NCI-H1092 (cell line): ENCODE measurements at places on chromosomes 1 and 21.

- DNase-seq = no peak
Observed at GRCh38 chr1:193799371-193799770, 613.0 kb upstream of the B3GALT2 start.

DNA sequence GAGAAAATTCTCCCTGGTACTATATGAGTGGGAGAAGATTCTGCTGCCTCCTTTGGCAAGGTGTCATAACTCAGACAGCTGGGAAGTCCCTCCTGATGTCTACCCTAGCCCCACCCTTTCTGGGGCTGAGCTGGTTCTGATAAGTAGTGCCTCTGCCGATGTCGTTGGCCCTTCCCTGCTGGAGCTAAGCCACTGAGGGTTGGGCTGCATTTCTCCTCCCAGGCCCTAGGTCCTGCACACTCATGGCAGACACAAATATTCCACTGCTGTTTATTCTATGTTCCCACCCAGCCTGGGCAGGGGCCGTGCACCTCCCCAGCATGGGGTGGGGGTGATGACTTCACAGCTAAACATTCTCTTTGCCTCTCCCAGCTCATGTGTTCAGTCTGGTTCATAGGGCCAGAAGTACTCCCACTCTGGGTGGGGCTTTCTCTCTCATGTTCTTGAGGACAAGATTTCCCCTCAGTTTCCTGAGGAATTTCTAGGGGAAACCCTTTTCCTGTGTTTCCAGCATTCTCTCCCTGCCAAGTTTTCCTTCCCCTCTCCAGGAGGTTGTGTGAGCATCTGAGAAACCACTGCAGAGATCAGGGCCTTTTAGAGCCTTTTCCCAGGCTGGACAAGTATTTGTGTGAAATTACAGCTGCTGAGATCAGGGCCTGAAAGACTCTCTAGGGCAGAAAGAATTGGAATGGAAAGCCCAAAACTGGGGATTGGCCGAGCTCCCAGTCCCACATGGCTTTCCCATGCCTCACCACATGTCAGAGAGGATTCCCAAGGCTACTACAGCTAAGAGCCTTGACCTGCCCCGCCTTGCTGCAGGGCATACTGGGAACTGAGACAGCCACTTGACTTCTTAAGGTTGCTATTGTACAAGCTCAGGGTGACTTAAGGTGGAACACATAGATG lies 66.2 kb downstream of the ATP2B4 start:
- no peak for DNase-seq

DNA sequence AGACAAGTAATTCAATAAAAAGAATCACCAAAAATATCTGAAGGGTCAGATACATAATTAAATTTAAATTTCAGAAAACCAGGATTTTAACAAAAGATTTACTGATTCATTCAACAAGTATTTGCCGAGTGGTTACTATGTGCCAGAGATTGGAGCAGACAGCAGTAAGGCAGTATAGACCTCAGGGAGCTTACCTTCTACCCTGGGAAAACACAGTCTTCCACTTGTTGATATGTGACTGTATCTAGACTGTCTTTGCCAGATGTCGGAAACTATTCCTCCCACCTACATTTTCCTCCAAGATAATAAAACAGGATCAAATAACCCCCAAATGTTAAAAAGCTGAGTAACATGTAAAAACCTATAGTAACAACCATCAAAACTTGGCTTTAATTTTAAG lies 6.2 kb downstream of the HNRNPR start:
- DNase-seq = no peak

GRCh38 chr21:31914472-31914871 lies 41.7 kb downstream of the HUNK start:
- no peak for DNase-seq

DNA sequence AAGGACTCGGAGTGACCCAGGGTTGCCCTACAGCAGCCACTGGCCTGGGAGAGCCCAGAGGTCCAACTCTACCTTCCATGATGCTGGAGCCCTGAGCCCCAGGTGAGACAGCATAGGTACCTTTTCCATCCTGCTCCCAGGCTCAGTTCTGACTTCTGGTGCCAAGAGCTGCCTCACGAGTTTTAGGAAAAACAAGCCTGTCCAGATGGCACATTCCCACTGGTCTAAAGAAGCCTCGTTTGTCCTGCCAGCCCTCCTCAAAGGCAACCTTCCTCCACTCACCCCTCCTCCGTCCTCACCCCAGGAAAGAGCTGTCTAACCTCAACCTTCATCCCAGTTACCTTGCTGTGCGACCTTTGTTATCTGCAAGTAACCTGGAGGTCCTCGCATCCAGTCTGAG lies 53.5 kb upstream of the PRELP start:
- DNase-seq = no peak

DNA sequence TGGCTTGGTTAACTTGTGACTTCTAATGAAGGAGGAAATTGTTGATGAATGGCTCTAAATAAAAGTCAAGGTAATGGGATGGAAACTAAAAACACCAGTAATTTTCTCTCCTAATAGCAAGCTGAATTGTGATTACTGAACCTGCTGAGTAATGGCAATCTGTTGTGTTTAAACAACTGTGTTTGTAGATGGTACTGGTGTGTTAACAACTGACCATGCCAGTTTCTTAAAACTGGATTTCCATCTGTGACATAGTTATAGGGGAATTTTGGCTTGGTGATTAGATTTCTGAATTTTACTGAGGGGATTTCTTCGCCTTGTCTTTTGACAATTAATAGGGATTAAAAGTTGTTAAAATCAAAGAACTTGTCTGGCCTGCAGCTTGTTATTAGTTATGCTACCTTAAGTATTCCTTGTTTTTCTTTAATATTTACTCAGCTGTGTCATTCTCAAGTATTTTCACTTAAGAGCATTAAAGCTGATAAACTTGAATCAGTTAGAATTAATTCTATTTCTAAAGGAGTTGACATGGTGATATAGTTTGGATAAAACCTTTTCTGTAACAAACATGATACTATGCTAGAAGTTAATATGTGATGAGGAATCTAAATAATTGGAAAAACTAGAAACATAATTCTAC lies 7.9 kb upstream of the ERO1B start:
- no peak for DNase-seq

GRCh38 chr1:36796106-36796590 lies 238.2 kb downstream of the GRIK3 start:
- no peak for DNase-seq

DNA sequence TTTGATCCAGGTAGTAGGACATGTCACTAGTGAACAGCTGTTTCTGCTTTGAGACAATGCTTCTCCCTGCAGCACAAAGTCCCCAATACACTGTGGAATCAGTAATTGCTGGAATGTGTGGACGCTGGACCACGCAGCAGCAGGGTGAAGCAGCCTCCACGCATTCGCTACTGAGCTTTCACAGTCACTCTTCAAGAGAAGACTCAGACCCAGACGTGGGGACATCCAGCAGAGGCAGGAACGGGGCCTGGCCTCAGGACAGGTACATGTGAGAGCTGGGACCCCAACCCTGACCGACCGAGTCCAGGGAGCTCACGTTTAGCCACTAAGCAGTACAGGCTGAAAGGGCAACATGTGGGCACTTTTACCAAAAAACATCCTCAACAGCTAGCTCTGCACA lies 34.1 kb upstream of the PRDM15 start:
- no peak for DNase-seq

DNA sequence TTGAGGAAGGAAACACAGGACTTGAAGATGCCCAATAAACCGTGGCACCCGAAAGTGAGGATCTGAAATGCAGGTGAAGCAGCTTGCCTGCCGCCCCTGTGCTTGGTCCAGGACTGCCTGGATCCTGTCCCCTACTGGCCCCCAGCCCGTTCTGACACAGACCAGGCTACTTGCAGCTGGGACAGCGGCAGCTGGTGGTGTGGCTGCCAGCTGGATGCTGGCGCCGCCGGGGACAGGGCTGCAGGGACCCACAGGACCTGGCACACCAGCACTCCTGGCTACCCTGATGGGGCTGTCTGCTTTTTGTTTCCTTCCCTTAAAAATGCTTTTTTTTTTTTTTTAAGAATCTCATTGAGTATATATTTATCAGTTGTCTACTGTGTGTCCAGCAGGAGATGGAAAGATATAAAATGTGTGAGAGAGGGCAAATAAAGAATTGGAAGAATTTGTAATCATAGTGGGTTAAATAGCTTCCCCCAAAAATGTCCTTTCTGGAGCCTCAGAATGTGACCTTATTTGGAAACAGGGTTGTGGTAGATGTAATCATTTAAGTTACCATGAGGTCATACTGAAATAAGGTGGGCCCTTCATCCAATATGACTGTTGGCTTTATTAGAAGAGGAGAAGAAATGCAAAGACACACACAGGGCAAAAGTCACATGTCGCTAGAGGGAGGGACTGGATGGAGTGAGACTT lies 165.6 kb downstream of the DSCAM start:
- peak; percentile 76 for DNase-seq

- peak; percentile 99 for DNase-seq
Observed at GRCh38 chr1:153963030-153963849, at the start of gene SLC39A1. Gene SLC39A1, minus strand, starts transcription at chr1:153963537. Its CDS starts 822 bp downstream, at chr1:153962715.

- DNase-seq = no peak
Observed at GRCh38 chr1:199690496-199690895, 337.0 kb upstream of the NR5A2 start.

- DNase-seq = peak; percentile 74
Observed at GRCh38 chr1:176897350-176898236, 266.9 kb downstream of the ASTN1 start.

- no peak for DNase-seq
Observed at GRCh38 chr1:58649555-58649954, 50.3 kb downstream of the MYSM1 start.

DNA sequence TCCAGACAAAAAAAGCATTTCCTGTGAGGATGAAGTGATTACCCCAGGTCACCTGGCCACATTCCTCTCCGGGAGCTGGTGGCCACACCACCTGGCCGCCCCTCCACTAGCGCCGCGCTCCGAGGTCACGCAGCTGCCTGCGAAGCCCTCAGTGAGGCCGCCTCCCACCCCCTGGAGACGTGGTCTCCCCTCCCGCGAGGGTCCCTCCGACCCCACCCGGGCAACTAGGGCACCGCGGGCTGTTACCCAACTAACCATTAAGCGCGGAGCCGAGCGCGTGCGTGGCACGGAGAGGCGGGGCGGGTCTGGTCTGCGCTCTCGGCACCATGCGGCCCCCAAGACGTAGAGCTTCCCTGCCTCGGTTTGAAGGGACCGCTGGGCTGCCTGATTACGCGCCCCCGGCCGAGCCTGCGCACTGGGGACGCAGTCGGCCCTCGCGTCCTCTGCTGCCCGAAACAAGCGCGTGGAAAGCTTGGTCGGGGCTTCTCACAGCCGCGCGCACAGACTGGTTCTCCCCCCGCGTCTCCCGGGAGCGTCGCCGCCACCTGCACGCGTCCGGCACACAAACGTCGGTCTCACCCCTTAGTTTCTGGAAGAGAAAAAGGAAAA lies 106.5 kb downstream of the SLC16A1 start:
- DNase-seq = peak; percentile 63

DNA sequence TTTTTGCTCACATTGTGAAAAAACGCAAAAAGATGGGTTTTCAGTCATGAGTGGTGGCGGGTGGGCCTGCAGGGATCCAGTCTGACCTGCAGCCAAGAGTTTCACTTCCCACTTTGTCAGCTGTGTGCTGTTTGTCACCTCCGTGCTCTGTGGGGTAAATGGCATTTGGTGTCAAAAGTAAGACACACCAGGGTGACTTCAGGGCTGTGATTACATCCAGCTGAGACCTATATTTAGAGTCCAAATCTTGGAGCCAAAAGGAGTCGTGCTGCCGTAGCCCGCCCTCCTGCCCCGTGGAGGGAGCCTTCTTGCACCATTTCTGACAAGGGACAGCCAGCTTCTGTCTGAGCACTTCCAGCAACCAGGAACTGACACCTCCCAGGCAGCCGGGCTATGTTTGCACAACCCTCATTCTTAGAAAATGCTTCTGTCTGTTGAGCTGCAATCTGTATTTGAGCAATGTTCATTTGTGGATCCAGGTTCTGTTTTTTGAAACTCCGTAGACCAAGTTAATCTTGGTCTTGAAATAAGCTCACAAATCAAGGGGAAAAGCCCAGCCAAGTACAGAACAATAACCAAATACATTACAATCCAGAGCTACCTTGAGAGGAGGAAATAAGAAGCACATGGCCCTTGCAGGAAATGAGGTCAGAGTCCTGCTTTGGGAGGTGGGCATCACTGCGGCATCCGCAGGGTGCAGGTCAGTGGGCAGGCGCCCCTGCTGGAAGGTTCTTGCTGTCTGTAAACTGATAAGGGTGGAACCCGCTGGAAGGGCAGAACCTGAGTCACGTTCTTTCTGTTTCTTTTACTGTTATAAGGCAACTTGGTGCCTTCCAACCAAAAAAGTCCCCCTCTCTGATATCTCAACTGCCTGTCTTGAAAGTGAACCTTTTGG lies 14.4 kb downstream of the ABCG1 start:
- DNase-seq = no peak

GRCh38 chr1:61781151-61781550 lies 38.9 kb downstream of the PATJ start:
- DNase-seq = no peak

GRCh38 chr1:34790985-34791384 lies 1.8 kb upstream of the GJA4 start:
- DNase-seq = no peak
